ENCODE measurements at places on chromosomes 2 and 18.

GRCh38 chr2:144730711-144731110, 210.8 kb upstream of the ZEB2 start:
- DNase-seq = no peak

- no peak for DNase-seq
Measured at GRCh38 chr2:128801576-128801975, 482.9 kb upstream of the HS6ST1 start.

- no peak for DNase-seq
Measured at GRCh38 chr2:2123238-2123637, 207.8 kb downstream of the MYT1L start.

GRCh38 chr18:63253428-63254372, 65.9 kb downstream of the BCL2 start:
- no peak for DNase-seq

DNA sequence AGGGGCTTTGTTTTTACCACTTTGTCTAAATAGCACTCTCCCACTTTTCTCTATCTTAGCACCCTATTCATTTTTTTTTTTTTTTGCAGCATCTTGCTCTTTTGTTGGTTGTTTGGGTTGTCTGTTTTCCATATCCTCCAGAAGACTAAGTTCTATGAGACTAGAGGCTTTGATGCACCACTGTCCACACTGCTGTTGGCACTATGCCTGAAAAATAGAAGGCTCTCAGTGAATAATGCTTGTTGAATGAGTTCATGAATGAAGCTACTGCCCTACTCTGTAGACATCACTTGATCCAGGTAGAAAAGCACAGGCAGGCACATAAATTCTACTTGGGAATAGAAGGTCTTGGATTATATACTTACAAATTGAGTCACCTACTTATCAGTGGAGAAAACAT, 7.3 kb downstream of the IL1A start:
- DNase-seq = no peak
